ENCODE measurements at places on chromosomes 12 and 14.

DNA sequence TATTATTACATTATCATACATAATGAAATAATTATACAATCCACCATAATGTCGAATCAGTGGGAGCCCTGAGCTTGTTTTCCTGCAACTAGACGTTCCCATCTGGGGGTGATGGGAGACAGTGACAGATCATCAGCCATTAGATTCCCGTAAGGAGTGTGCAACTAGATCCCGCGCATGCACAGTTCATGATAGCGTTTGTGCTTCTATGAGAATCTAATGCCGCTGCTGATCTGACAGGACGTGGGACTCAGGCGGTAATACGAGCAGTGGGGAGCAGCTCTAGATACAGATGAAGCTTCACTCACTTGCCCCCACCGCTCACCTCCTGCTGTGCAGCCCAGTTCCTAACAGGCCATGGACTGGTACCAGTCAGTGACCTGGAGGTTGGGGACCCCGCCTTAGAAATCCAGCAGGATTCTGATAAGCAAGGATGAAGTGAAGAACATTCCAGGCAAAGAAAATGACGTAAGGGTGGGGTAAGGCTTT, 204.6 kb downstream of the ETV6 start:
- DNase-seq = no peak

DNA sequence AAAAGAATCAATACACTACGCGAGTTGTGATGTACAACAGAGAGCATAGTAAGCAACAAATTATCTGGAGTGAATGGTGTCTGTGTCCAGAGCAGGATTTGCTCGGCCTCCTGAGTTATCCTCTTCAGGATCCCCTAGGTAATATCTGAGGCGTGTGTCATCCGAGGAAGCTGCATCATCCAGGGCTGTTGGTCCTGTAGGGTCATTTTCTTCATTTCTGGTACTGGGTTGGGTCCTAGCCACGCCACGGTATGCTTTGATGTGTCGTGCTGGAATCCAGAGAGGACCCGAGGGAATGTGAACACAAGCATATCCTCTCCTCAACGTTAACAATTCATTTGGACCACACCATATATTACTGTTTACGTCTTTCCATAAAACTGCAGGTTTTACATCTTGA, 19.0 kb upstream of the CLEC4E start:
- DNase-seq = no peak

DNA sequence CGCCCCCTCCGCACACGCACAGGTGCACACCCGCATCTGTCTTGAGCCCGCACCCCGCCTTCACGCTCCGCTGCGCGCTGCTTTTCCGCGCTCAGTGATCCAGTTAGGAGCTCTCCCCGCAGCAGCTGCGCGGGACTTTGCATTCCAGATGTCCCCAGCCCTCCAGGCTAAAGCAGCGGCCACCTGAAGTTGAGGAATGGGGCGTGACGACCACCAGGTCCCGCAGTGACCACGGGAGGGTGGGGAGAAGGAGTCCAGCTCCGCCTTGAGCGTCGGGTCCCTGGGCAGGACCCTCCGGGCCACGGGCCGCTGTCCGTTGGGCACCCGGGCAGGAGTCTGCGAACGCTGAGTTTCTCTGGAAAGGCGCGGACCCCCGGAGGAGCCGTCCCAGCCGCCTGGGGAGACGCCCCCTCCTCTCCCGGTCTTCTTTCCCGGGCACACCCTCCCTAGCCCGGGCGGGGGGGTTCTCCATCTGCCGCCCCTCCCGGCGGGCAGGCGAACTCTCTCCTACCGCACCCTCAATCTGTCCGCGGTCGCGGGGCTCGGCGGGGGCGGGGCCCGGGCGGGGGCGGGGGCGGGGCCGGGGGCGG, 334 bp upstream of the TMEM132C start:
- DNase-seq = no peak

GRCh38 chr14:85039353-85039626, 490.7 kb upstream of the FLRT2 start:
- DNase-seq = no peak

- peak; percentile 24 for DNase-seq
Observed at GRCh38 chr14:35254736-35255135, 37.4 kb upstream of the PSMA6 start.

DNA sequence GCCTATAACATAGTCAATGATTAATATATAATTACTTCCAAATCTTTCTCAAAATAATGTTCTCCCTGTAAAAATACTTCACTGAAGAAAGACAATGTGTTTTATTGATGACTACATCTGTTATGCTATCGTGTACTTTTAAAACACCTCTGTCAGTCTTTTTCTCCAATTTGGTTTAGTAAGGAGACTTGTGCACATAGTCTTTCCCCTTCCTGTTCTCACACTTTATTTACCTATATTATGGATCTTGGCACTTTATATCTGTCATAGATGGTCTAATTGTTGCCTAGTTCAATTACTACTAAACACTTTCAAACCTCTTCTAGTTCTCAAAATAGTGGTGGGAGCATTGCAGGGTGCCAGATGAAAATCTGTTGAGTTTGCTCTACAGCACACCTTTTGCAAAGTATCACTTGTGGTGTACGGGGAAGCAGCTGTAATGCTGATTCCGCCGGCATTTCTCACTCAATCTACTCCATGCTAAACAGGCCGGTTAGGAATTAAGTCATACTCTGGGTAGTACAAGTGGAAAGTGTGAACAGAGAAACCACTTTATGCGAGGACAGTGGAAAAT, 1.1 kb upstream of the INSM2 start:
- DNase-seq = no peak

GRCh38 chr12:78430551-78430950, 434.0 kb upstream of the SYT1 start:
- DNase-seq = no peak

DNA sequence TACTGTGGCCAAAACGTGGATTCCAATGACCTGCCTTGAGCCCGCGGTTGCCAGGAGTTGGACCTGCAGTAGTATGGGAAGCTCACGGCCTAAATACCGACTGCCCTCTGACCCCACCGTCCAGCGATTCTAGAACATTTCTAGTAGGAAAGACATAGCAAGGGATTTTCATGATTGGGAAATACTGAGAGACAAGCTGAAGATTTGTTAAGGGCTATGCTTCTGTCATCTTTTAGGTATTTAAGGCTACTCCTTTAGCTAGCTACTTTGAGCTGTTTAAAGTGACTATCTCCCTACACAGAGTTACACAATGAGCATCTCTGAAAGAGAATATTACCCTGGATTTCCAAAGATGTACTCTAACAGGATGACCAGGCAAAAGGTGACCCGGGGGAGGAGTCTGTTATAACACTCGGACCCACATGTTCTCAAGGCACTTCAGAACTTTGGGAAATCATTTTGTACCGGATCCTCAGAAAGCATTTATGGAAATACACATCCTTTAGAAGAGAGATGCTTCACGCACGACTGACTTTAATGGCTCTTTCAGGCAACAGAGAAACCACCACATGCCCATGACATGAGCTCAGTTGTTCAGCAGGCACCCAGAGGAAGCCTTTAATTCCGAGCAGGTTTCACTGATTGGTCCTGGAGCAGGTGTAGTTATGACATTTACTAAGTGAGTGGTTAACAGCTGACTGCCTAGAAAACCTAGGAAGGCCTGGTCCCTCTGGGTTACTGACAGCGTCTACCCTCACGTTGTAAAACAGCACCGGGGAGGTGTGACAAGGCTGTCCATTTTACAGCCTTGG, 4.2 kb downstream of the BAG5 start:
- no peak for DNase-seq

DNA sequence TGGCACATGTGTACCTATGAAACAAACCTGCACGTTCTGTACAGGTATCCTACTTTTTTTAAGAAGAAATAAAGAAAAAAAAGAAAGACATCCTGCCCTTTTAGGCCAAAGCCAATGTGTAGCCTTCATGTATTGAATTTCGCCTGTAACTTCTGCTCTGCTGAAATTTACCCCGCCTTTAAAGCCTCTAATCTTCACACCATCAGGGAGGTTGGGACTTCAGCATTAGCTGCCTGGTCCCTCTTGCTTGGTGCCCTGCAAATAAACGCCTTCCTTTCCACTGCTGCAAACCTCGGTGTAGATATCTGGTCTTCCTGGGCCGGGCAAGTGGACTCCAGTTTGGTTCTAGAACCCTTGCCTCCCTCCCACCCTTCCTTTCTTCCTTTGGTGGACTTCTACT, 2.6 kb upstream of the KRT71 start:
- no peak for DNase-seq

DNA sequence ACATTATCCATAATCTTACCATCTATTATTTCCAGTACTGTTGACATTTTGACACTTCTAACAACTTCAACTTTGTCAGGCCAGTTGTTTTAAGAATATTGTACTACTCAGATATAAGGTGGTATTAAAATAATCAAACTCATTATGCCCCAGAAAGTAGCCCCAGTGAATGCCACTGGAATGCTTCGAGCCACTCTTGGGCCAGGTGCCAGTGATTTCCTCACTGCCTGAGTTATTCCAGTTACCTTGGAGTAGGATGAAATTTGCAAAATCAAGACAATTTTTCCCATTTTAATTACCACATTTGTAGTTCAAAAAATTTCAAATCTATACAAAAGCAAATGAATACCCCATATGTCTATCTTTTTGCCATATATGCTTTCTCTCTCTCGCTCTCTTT, 9.2 kb downstream of the CIPC start:
- no peak for DNase-seq

DNA sequence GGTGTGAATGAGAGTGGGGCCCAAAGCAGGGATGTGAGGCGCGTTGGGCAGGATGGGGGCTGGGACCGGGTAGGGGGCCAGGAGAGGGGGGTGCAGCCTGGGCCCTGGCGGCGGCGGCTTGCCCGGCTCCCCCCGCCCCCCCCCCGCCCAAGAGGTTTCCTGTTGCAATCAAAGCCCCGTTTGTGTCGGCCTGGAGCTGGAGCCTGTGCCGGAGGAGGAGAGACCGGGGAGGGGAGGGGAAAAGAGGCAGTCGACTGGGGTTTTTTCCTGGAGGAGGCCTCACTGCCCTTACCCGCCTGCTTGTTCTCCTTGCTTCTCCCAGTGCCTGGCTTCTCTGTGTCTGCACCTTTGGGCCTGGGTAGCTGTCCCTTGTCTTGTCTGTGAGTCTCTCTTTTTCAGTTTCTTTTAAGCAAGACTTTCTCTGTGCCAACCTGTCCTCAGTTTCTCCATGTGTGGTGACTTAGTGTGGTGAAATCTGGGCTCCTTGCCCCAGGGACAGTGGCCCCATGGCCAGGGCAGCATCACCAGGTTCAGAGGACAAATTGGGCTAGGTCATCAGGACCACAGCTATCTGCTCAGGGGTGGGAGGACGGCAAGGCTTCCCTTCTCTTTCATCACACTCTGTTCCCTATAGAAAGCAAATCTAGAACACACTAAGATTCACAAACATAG, 8.5 kb downstream of the RARG start:
- no peak for DNase-seq

DNA sequence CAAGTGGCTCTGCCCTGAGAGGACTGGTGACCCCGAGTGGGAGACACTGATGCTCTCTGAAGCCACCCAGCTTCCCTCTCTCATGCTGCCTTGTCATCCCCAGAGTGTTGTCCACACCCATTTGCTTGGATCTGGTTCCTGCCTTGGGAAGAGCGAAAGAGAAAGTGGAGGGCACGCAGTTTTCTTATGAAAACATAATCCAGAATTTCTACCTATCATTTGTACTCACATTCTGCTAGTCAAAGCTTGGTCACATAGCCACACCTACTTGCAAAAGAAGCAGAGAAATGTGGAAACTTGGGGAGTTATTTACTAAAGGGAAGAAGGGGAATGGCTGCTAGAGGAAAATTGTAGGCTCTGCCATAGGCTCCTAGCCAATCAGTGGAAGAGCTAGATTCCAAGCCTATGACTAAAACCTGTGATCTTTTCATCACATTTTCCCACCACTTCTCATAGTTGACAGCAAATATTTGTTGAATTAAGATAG, 326.3 kb downstream of the ZFP36L1 start:
- no peak for DNase-seq

- DNase-seq = no peak
Observed at GRCh38 chr14:89240414-89240813, 176.6 kb downstream of the FOXN3 start.

DNA sequence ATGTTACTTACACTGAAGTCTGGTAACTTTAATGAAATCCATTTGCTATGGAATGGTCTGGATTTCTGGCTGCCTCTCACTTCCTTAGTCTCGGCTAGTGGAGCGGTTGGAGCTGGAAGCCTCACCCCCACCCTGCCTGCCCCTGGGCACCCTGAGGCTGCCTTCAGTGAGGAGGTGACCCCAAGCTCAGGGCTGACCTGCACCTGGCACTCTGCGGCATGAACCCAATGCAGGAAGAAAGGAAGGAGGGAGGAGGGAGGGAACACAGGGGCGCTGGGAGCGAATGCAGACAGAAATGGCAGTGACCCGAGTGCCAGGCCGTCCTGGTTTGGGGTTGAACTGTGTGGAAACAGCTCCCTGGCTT, 353.1 kb downstream of the TMEM121 start:
- DNase-seq = no peak

GRCh38 chr14:23521785-23522640, 29.6 kb downstream of the ZFHX2 start:
- DNase-seq = no peak

DNA sequence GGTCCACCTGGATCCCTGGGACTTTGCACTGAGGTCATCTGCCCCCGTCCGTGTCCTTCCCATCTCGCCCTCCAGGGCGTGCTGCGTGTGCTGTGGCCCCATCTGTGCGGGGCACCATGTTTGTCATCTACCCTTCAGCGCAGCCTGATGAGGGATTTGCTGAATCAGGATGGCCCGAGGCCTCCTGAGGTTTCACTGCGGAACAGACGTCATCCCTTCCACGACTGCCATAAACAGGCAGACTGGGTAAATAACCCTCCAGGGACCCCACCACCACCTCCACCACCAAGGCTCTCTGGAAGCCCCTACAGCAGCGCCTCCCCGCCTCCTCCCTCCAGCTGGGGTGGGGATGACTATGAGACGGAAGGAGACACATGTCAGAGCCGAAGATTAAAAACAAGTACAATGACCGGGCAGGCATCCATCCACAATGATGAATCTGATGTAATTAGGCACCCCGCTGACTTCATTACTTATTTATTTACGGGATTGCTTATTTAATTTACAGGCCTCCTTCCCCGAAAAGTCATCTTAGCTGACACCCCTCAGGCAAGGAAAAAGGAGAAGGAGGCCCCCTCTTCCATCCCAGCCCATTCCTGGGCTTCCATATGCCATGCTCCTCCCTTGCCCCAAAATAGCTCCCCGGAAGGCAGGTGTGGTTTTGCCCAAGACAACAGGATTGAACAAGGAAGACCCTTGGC, 39.4 kb downstream of the NCOR2 start:
- DNase-seq = no peak

DNA sequence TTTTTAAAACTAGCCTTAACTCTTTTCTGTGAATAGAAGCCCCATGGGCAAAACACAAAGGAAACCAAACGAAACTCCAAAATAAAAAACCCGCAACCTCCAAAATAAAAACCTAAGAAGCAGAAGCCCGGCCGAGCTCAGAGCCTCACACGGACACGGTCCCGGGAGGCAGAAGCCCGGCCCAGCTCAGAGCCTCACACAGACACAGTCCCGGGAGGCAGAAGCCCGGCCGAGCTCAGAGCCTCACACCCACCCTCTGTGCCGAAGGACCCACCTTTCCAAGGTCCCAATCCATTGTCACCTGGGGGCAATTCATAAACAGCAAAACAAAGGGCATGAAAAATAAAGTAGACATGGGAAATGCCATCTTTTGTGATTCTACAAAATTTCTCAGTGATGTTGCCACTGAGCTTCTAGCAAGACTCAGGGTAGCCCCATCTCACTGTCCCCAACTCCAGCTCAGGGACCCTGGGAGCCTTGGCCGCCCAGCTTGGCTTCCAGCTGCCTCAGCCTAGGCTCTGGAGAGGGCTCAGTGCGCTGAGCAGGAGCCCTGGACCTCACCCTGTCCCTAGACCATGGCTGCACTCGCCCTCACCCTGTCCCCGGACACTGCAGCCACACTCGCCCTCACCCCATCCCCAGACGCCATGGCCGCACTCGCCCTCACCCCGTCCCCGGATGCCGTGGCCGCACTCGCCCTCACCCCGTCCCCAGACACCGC, 82.2 kb downstream of the GALNT9 start:
- DNase-seq = no peak
